Stimulated activated CD4-positive, alpha-beta T cell treated with anti-CD3 and anti-CD28 coated beads, Interleukin-15, amount 100 ng/mL, for 1 hour (primary cell): ENCODE measurements at places on chromosomes 5 and 9.

DNA sequence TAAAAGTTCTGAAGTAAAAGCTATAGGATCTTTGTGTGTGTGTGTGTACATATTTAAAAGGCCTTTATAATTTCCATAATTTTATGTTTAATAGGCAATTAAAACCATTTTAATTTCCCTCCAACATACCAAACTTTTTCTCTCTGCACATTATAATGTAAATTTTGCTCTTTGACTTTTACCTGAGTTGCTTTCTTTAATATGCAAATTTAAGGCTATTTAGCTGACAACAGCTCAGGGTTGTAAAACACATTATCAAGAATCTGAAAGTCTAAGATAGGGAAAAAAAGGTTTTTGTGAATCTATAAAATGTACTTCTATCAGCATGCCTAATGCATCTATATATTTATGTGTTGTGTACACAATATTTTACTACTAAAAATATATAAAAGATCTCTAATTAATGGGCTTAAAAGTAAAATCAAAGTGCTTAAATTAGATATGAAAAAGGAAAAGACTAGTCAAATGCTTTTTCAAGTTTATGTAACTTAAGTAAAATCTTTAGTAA is 239.6 kb upstream of the RAI14 start:
- DNase-seq, result no peak

DNA sequence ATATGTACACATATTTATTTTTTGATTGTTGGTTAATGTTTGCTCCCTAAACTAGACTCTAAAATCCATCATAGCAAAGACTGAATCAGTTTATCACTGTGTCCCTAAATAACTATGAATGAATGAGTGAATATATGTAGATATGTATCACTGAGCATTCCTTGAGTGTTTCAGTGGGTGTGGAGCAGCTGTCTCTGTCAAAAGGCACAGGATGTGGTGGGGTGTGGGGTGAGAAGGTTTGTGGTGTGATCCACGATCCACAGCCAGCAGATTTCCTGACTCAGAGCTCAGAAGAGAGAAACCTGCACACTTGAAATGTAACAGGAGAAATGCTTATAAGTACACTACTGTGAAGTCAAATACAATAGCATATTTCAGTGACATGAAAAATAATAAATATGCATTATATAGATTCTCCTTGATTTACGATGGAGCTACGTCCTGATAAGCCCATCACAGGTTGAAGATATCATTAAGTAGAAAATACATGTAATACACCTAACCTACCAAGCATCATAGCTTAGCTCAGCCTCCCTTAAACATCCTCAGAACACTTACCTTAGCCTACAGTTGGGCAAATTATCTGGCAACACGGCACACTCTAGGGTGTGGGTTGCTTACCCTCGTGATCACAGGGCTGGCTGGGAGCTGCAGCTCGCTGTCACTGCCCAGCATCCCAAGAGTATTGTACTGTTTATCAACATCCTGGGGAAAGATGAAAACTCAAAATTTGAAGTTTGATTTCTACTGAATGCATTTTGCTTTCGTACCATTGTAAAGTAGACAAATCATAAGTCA is 287.0 kb downstream of the GAS1 start:
- no peak for DNase-seq

DNA sequence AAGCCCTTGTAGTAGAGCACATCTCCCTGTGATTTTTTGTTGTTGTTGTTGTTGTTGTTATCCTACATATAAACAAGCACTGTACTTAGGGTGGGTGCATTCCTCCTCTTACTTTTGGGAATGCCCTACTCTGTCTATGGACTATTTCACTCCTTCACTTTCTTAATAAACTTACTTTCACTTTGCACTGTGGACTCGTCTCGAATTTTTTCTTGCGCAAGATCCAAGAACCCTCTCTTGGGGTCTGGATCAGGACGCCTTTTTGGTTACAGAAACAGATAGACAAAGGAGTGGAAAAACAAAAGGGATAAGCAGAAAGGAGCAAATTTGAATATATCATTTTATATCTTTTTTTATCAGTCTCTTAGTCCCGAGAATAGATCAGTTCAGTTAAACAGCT is 14.4 kb upstream of the PAIP1 start:
- no peak for DNase-seq

DNA sequence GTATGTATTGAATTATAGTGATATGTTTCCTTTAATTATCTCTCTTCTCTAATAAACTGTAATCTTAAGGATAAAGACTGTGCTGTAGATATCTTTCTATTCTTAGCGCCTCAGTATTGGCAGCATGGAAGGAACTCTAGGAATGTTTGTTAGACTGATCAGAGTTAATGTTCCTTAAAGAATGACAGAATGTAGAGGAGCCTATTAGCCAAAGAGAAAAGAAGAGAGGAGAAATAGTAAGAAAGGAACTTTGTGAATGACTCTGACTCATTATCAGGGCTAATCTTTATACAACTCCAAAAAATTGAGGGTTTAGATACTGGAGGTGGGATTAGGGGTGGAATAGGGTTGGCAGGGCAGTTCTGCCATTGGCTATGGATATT is 59.0 kb upstream of the NUDT12 start:
- DNase-seq, result no peak

- DNase-seq, result no peak
Measured at GRCh38 chr5:9099689-9100088, 446.2 kb downstream of the SEMA5A start.

DNA sequence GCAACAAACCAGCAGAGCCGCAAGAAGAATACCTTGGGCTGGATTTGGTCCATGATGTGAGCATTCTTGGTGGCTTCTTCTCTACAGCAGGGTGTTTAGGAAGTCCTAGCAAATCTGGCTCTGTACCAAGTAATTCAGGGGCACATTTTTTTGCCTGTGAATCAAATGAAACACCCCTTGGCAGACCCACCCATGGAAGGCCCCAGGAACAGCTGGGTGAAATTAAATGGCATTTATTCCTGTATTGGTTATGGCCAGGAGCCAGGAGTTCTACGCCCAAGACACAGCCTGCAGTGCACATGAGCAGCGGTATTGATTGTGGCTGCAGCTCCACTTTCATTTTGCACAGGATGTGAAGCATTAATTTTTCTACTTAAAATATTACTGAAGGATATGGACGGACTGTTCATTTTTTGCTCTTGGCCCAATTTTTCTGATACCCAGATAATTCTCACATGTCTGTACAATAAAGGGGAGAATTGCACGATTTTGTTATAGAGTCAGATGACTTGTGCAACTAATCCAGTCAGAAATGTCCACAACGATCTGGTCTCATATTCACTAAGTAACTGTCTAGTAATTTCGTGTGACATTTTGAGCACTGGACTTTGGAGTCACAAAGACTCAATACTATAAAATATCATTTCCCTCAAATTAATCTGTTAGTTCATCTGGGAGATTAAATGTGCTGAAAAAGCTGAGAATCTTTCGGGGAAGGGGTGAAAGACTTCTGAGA is 120.7 kb upstream of the APC start:
- no peak for DNase-seq

- DNase-seq, result no peak
Measured at GRCh38 chr9:95061916-95062595, 255.5 kb downstream of the FANCC start.

DNA sequence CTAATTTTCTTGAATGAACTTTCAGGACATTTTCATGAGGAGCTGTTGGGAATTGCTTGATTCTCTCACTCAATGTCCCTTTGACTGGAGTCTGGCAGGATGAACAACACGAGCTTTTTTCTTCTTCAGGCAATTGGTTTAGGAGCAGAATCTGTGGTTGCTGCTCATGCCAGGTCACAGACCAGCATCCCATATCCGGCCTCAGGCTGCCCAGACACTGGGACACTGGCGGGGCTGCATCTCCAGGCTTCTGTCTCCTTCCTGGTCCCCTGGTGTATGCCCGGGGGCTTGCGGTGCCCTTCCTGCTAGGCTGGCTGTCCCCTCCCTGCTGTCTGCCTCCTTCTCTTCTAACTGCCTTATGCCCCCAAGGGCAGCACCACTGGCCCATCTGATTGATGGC is 311.5 kb upstream of the DAP start:
- no peak for DNase-seq

GRCh38 chr9:77825361-77825760 is 177.2 kb upstream of the GNA14 start:
- DNase-seq, result no peak

DNA sequence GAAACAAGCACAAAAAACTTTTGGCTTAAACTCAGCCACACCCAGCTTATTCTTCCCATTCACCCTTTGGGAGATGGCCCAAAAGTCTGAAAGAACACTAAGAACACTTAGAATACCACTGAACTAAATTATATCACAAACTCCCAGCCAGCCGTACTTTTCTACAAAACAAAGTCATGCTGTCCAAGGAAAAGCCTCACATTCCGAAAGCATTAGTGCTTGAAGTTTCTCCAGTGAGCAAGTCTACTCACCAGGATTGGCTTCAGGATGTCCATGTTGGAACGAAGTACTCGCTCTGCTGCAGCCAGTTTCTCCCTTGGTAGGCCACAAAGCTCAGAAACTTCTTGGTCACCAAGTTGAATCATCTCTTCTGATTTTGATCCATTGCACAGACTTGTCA is 69.7 kb downstream of the ABCA1 start:
- DNase-seq, result no peak

DNA sequence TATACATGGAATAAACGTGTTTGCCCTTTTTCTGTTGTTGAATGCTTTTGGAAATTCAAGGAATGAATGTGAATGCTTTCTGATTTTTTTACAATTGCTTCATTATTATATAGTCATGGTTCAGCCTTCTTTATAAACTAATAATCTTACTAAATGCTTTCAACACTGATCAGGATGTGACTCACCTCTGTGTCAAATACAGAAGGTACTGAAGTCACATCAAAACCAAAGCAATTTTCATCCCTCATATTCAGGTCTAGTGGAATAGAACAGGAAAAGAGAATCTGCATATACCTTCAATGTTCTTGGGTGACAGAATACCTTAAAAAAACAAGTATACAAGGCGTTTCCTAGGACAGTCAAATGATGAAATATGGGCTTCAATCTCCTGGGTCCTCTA is 170.7 kb downstream of the PDE4D start:
- DNase-seq, result no peak

DNA sequence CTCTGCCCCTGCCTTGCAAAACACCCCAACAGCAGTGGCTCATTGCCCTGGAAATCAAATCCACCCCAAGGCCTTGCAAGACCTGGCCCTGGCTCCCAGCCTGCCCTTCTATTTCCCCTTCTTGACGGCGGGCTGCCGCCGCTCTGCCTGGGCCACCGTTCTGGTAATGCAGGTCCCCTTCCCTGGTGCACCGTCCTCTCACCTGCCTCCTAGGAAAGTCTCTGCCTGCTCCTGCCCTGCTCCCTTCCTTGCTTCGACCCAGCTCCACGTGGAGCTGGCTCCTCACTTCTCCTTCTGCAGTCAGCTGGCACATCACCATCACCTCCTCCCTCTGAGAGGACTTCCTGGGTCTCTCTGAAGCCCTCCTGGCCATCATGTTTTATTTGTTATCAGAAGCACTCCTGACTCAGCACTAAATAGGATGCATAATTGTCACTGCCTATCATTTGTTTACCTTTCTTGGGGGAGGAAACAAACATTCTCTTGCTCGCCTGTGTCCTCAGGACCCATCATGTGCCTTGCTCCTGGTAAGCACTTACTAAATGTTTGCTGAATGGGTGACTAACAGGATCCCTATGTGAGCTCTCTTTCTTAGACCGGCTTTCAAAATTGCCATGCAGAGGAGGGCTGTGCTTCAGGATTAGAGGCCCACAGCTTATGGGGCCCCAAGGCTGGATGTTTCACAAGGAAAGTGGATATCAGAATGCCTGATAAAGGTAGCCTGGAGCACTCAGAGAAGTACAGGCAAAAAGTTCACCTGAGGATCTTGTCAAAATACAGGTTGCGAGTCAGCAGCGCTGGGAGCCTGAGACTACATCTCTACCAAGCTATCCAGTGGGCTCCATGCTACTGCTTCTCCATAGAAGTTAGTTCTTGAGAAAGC is 19.6 kb upstream of the C5orf47 start:
- DNase-seq, result no peak

DNA sequence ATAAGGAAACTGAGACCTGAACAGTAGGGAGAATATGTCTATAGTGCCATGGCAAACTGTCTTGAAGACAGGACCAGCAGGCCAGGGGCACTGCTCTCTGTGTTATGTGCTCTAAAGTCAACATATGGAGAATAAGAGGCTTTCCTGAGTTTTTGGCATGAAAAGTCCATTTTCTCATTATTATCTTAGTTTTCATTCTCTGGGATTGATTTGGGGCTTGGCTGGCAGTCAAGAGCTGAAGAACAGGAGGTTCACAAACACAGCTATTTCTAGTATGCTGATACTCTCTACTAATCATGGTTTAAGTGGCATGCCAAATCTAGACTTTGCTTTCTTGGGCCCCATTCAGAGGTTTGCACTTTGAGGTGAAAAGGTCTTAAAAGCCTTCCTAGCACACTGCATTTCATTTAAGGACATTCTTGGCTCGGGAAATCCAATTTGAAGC is 404.4 kb downstream of the ZNF608 start:
- DNase-seq, result no peak

DNA sequence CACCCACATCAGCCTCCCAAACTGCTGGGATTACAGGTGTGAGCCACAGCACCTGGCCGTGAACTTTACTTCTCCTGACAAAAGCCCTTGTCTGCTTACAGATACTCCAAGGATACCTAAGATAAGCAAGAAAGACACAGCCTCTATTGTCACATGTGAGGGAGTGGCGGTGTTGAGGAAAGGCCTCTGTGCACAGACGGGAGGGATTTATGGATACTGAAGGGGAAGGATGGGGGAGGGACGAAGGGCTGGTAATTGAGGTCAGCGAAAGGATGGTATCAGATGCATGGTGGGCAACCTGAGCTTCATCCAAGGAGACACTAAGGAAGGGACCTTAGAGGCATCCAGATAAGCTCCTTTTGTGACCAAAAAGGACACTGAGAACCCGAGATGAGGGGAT is 66.7 kb upstream of the CKMT2 start:
- no peak for DNase-seq

- DNase-seq, result no peak
Measured at GRCh38 chr5:74040811-74041491, 415.0 kb downstream of the ARHGEF28 start.

DNA sequence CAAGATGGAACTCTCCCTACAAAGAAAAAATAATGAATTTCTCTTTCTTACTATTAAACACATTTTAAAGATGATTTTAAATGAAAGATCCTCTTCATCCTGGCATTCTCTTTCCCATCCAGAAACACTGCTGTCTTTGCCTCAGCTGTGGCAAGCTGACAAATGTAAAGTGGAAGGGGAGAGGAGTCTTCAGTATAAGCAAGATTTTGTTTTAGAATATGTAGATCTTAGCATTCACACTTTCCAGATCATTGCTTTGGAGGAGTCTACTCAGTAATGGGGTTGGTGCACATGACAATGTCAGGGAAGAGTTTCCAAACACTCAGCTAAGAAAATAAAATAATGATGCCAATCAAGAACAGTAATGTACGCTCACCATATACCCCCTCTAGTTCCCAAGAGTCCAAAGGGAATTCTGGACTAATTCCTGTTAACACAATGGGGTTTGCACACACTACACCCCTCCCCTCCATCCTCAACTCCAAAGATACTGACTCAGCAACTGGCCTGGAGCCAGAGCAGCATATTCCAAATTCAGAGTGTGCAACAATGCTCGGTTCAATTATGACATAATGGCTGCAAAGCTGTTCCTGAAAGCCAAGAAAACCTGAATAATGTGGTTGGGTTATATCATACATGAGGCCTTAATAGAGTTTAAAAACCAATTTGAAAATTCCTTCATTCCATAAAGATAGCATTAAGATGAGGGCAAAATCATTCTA is 4.6 kb downstream of the C5orf63 start:
- DNase-seq, result no peak
